Smooth muscle cell of the umbilical artery (primary cell): ENCODE measurements at places on chromosomes 1 and 21. TPM values are rescaled to one million over a fixed set of nuclear protein-coding genes. Genes with fewer than 3 reads are reported as not detected.

EFNA1 gene
- total RNA-seq = 0.37 TPM in 1 of 2 replicates, not detected in the other

ADGRL2 gene
- 31.8 and 47.6 TPM in 2 replicates for total RNA-seq

AMIGO1 gene
- 1.0 and 2.1 TPM in 2 replicates for total RNA-seq

HTR6 gene
- total RNA-seq = not detected in 2 replicates

PDZK1IP1 gene
- total RNA-seq = not detected in 2 replicates

PGLYRP4 gene
- total RNA-seq = not detected in 2 replicates

SFPQ gene
- 171 and 247 TPM in 2 replicates for total RNA-seq

CR1L gene
- not detected in 2 replicates for total RNA-seq
